Germinal center (tissue), 1 donor: ENCODE measurements at places on chromosomes 6 and 20.

DNA sequence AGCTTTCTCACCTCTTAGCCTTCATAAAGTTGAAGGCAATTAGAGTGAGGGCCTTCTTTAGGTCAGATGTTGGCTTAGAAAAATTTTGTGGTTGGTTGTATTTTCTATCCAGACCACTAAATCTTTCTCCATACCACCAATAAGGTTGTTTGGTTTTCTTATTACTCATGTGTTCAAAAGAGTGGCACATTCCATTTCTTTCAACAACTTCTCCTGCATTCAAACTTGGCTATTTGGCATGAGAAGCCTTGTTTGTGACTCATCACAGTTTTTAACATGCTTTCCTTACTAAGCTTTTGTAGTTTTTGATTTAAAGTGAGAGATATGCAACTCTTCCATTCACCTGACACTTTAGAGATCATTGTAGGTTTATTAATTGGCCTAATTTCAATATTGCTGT is 949.6 kb downstream of the TBC1D32 start:
- no peak for DNase-seq

DNA sequence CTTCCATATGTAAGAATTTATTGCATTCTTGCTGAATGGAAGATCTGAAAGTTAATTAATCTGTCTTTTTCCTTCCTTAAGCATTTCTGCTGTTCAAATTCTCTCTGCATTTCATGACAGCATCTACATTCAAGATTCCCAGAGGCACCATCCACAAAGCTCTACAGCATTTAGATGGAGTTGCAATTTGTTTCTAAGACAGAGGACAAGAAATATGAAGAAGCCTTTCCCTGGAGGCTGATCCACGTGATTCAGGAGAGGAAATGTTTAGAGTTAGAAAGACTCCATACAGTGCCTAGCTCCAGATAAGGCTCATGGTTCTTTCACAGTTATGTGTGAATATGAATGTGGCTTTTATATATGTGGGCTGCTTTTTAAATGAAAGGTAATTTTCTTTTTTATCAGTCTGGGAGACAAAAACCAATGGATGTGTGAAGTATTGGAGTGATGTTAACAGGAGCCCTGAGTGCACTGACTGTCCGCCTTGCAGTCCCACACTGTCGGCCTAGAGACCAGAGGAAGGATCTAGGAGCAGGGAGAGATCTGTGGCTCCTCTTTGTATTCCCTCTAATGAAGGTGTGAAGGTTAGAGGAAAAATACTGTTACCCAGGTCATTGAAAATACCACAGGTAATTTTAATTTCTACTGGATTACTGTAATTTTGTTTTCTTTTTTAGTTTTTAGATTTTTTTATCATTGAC is 686.6 kb upstream of the GJE1 start:
- DNase-seq = no peak

DNA sequence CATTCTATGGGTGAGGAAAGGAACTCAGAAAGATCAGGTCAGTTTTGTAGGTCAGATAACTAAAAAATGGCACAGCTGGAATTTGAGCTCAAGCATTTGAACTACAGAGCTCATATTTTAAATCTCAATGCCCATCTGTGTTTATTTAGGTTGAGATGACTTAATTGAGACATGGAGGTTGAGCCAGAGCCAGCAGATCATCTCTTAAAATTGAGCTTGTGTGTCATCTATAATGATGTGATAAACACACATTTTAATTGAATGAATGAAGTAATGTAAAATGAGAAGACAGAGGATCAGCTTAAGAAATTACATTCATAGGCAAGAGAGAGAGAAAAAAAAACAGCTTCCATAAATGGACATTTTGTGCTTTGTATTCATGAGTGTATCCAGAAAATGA is 3.7 kb downstream of the MANEA start:
- no peak for DNase-seq

- no peak for DNase-seq
Observed at GRCh38 chr20:7248281-7249201, 481.1 kb downstream of the BMP2 start.

DNA sequence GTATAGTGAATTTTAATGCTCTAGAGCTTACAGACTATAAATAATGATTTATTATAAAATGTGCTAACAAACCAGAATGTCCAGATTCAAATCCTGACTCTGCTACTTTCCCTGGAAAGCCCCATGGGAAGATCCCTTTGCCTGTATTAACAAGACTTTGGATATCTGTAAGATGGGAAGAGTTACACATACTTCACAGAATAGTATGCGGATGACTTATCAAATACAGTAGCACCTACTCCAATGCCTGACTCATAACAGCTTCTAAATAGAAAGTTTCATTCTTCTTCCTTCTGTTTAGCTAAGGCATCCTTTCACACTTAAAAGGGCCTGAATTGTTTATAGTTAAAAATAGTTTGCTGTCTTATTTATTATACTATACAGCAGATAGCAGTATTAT is 166.3 kb downstream of the KCNQ5 start:
- no peak for DNase-seq

GRCh38 chr6:7732228-7732627 is 6.3 kb downstream of the BMP6 start:
- DNase-seq = no peak

DNA sequence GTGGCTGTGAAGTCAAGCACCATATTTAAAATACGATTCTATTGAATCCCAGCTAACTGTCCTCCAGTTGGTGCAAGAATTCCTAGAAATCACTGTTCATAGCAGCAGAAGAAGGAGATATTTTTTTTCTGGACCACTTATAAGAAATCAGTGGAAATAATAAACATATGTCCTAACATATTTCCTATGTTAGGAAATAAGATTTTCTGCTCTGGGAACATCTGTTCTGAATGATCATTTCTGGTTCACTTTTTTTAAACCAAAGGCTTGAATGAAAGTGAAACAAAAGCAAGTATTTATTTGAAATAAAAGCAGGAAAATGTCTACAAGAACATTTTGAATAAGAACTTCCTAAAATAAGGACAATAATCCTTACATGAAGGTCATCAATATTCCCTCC is 138.9 kb upstream of the RALGAPA2 start:
- no peak for DNase-seq

GRCh38 chr20:38043512-38044300 is 10.2 kb downstream of the RPRD1B start:
- no peak for DNase-seq
